ENCODE measurements at places on chromosomes 4 and X. TPM values are rescaled to one million over a fixed set of nuclear protein-coding genes. Genes with fewer than 3 reads are reported as not detected.

- H3K36me3 ChIP-seq: no peaks in the 10 kb centered on the region
- H3K27me3 ChIP-seq: no peaks in the 10 kb centered on the region
- H3K4me3 ChIP-seq: no peak overlapping the region
These were observed 2.4 kb upstream of the TADA2B start for GRCh38 chr4:7040765-7041164.

DNA sequence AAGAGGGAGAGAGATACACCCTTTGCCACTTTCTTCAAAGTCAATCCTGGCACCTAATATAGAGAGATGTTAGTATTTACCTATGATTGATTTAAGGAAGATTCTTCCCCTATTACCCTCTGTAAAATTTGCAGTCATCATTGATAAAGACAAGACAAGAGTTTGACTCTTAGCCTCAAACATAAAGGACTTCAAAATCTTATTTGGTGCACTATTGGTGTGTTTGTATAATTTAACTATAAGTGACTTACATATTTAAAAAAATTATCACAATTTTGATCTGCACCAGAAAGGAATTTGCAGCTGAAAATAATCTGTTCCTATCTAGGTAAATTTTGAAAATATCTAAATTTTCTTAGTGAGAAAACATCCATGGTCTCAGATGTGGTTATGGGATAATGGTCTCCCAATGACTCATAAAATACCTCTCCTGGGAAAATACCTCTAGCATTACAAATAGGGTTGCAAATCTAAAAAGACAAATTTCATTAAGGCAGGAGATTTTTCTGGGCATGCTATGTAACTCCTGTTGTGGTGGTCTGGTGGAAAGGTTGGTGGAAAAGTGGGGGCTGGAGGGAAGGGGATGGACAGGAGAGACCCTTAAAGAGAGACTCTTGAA lies 173.6 kb upstream of the MED14 start:
- H3K36me3 ChIP-seq: no peaks in the 10 kb centered on the region
- no peaks in the 10 kb centered on the region for H3K27me3 ChIP-seq
- H3K4me1 ChIP-seq: no peaks in the 10 kb centered on the region
- DNase-seq: no peak
- no peak overlapping the region for H3K27ac ChIP-seq

GRCh38 chrX:134865682-134866255 lies 125.0 kb upstream of the SMIM10 start:
- H3K27ac ChIP-seq: no peak overlapping the region
- H3K4me3 ChIP-seq: no peak overlapping the region
- no peaks in the 10 kb centered on the region for H3K36me3 ChIP-seq
- DNase-seq: no peak
- no peaks in the 10 kb centered on the region for H3K4me1 ChIP-seq

DNA sequence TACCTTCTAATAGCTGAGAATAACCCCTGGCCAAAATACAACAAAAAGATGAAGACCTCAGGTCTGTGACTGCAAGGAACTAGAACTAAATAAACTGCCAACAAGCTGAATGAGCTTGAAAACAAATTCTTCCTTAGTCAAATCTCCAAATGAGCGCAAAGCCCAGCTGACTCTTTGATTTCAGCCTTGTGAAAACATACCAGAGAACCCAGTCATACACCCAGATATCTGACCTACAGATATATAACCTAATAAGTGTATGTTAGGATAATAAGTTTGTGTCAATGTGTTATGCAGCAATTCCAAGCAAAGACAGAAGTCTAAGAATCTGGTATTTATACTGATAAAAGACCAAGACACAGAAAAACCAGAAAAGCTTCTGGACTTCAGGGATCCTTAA lies 38.0 kb upstream of the ADGRL3 start:
- H3K4me3 ChIP-seq: no peak overlapping the region
- H3K36me3 ChIP-seq: no peaks in the 10 kb centered on the region
- H3K27ac ChIP-seq: no peak overlapping the region
- DNase-seq: no peak
- H3K27me3 ChIP-seq: no peaks in the 10 kb centered on the region
- no peaks in the 10 kb centered on the region for H3K4me1 ChIP-seq

DNA sequence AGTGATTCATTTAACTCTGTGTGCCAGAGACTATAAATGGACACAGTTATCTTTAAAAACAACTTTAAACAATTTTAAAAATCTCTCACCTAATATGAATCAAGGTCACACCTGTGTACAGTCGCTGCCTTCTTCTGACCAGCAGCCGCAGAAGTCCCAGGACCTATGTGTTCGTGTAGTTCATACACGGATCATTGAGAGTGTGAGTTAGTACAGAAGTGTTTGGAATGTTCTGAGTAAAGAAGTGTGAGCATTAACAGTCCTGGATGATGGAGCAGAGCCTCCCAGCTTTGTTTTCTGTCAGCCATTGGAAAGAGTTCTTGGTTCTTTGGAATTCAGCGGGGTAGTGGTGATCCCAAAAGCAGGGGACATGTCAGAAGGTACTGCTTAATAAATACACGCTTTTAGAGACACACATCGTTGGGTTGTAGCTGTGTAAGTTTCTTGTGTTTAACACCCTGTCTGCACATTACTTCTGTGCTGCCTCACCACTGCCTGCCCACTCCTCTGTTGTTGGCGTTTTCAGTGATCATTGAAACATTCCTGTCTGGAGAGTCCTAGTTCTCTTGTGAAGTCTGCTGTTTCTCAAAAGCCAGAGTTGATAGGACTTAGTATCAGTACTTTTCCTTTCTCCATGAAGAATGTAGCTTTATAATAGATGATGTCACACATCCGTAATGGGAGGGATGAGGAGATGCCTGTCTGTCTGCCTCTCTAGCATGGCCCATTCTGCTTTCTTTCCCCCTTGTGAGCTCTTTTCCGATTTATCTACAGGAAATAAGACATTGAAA lies 90.6 kb downstream of the PTTG2 start:
- peak overlapping the region; percentile 62 for H3K27ac ChIP-seq
- no peak overlapping the region for H3K4me3 ChIP-seq
- peaks cover 19% of the 10 kb centered on the region for H3K4me1 ChIP-seq
- no peak for DNase-seq
- no peaks in the 10 kb centered on the region for H3K36me3 ChIP-seq

- H3K4me3 ChIP-seq: no peak overlapping the region
- H3K4me1 ChIP-seq: no peaks in the 10 kb centered on the region
- no peaks in the 10 kb centered on the region for H3K27me3 ChIP-seq
- no peaks in the 10 kb centered on the region for H3K36me3 ChIP-seq
- H3K27ac ChIP-seq: no peak overlapping the region
These were observed 40.3 kb upstream of the GLRA3 start for GRCh38 chr4:174869339-174869738.

GRCh38 chrX:151365579-151365978 lies 31.4 kb upstream of the VMA21 start:
- no peak overlapping the region for H3K4me3 ChIP-seq
- H3K36me3 ChIP-seq: no peaks in the 10 kb centered on the region
- DNase-seq: no peak
- H3K27me3 ChIP-seq: no peaks in the 10 kb centered on the region
- H3K27ac ChIP-seq: no peak overlapping the region
- H3K4me1 ChIP-seq: no peaks in the 10 kb centered on the region

GRCh38 chr4:84099599-84099998 lies 399.5 kb downstream of the NKX6-1 start:
- no peaks in the 10 kb centered on the region for H3K4me1 ChIP-seq
- H3K27me3 ChIP-seq: no peaks in the 10 kb centered on the region
- no peak overlapping the region for H3K27ac ChIP-seq
- H3K36me3 ChIP-seq: no peaks in the 10 kb centered on the region
- no peak for DNase-seq
- no peak overlapping the region for H3K4me3 ChIP-seq

DNA sequence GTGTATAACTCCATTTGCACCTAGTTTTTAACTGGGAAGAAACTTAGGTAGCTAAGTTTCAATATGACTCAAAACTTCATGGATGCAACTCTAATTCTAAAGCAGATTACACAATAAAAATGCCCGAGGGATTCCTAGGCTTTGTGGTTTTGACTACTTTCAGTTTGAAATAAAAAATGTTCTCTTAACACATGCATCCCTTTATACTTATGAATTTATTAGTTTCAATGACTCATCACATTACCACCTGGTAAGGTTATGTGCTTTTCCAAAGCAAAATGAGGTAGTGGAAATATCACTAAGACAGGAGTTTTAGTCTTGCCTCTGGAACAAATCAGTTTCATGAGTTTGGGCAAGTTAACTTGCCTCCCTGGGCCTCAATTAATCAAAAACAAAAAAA lies 125.5 kb downstream of the OPHN1 start:
- H3K27ac ChIP-seq: no peak overlapping the region
- no peak overlapping the region for H3K4me3 ChIP-seq
- no peaks in the 10 kb centered on the region for H3K27me3 ChIP-seq
- no peaks in the 10 kb centered on the region for H3K36me3 ChIP-seq
- H3K4me1 ChIP-seq: no peaks in the 10 kb centered on the region

- H3K4me3 ChIP-seq: no peak overlapping the region
- no peak overlapping the region for H3K27ac ChIP-seq
- H3K27me3 ChIP-seq: peaks cover 73% of the 10 kb centered on the region
- no peaks in the 10 kb centered on the region for H3K36me3 ChIP-seq
- no peak for DNase-seq
These were observed 24.8 kb downstream of the DOK7 start for GRCh38 chr4:3487861-3488260.

GRCh38 chr4:61049018-61049417 lies 151.1 kb upstream of the ADGRL3 start:
- H3K4me1 ChIP-seq: no peaks in the 10 kb centered on the region
- no peaks in the 10 kb centered on the region for H3K27me3 ChIP-seq
- H3K4me3 ChIP-seq: no peak overlapping the region
- no peaks in the 10 kb centered on the region for H3K36me3 ChIP-seq
- DNase-seq: no peak

- DNase-seq: peak; percentile 97
- peak overlapping the region; percentile 62 for H3K4me3 ChIP-seq
- H3K4me1 ChIP-seq: peaks cover 6% of the 10 kb centered on the region
- H3K36me3 ChIP-seq: no peaks in the 10 kb centered on the region
These were observed 21.6 kb downstream of the FABP2 start for GRCh38 chr4:119300101-119300978.

DNA sequence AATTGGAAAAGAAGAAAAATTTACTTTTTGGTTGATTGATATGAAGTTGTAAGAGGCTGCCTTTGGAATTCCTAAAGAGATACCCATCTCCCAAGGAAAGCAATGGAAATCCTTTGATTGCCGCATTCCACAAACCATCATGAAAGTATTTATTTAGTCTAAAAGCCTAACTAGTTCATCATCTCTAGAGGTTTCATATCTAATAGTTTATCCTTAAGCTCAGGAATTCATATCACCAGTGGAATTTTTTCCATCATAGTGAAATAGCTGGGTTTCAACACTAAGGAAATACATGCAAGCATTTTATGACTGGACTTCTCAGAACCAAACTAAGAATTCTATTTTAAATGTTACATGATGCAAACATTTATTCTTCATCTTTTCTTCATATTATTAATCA lies 144.9 kb downstream of the FBXO8 start:
- H3K27me3 ChIP-seq: no peaks in the 10 kb centered on the region
- no peaks in the 10 kb centered on the region for H3K36me3 ChIP-seq

GRCh38 chr4:165394275-165394674 lies 15.5 kb downstream of the CPE start:
- no peaks in the 10 kb centered on the region for H3K27me3 ChIP-seq
- no peak overlapping the region for H3K4me3 ChIP-seq
- DNase-seq: no peak
- H3K36me3 ChIP-seq: no peaks in the 10 kb centered on the region
- H3K27ac ChIP-seq: no peak overlapping the region

GRCh38 chrX:130106071-130106470 lies 4.2 kb downstream of the ELF4 start:
- H3K4me3 ChIP-seq: no peak overlapping the region
- H3K4me1 ChIP-seq: peaks cover 31% of the 10 kb centered on the region
- H3K27me3 ChIP-seq: no peaks in the 10 kb centered on the region
- no peak for DNase-seq
- no peaks in the 10 kb centered on the region for H3K36me3 ChIP-seq

The FHDC1 gene
- 15.6 TPM for total RNA-seq

The FGFR3 gene
- 141 TPM for total RNA-seq

The EREG gene
- 4.0 TPM for total RNA-seq

The CLNK gene
- total RNA-seq: not detected

The KIAA1210 gene
- not detected for total RNA-seq

Data from transverse colon (tissue), 4 donors.